Activated T-helper 1 cell treated with anti-CD3 and anti-CD28 coated beads, Interleukin-2, amount 50 U/mL, for 16 hours (primary cell): ENCODE measurements at places on chromosomes 4 and X.

DNA sequence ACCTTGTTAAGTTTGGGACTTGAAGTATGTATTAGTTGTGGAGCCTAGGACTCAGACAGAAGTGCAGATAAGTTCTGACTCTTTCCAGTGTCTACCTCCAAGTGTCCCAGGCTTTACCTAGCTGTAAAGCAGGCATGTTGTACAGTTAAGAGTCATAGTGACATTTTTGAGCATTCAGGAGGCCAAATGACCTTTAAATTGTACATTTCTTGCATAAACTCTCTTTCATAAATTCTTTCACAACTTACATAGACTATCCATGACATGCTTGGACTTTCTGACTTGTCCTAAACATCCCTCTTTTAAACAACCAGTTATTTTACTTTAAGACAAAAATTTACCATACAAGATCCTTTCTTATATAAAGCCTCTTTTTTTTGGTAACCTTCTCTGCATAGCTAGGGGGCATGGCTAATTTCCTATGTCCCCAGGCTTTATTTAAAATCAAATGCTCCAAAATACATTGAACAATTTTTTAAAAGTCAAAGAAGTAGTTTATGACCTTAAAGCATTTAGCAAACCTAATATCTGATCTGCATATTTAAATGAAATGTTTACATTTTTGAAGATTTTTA lies 40.1 kb upstream of the UGT8 start:
- no peak for DNase-seq

GRCh38 chrX:136112778-136113177 lies 34.6 kb upstream of the FHL1 start:
- no peak for DNase-seq

- DNase-seq, result no peak
These were observed 69.1 kb downstream of the HS3ST1 start for GRCh38 chr4:11359591-11359990.

DNA sequence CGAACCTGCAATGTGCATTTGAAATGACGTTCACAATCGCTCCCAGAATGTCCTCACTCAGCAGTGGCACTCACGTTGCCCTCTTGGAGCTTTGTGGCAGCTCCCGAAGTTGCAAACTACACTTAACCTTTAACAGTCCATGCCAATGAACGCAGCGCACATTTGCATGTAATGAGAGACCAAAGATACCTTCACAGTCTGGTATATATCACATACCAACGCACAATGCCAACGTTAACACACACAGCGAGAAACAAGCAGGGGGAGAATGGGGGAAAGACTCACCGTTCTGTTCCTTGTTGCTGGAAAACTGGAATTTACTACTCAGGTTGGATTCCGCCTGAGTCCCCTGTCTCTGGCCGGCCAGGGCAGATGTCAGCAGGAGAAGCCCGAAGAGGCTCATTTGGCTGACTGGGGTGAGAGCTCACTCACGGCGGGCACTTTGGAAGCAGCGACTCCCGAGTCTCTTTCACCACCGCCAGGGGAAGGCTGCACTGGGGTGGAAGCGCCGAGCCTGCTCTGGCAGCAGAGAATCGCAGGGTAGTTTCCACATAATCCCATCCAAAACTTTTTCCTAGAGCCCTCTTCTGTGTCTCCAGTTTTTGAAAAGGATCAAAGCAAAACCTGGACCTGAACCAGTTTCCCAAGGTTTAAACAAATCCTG lies 966 bp downstream of the PDGFC start:
- DNase-seq, result no peak

- no peak for DNase-seq
These were observed 189.9 kb downstream of the BMPR1B start for GRCh38 chr4:94947681-94948108.

DNA sequence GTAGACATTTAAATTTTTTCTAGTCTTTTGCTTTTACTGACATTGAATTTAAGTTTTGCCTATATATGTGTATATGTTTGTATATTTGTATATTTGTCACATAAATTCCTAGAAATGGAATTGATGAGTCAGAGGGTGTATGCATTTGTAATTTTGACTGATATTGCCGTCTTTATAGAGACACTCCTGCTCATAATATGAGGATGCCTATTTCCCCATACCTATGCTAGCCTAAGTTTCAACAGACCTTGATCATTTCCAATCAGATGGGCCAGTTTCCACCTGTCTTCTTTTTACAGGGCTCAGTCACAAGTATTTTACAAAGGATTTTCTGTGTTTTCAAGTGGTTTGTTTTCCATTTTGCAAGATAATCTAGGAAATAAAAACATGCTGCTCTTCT lies 10.8 kb downstream of the PDLIM5 start:
- no peak for DNase-seq

GRCh38 chr4:146142768-146143167 lies 32.8 kb upstream of the LSM6 start:
- no peak for DNase-seq

DNA sequence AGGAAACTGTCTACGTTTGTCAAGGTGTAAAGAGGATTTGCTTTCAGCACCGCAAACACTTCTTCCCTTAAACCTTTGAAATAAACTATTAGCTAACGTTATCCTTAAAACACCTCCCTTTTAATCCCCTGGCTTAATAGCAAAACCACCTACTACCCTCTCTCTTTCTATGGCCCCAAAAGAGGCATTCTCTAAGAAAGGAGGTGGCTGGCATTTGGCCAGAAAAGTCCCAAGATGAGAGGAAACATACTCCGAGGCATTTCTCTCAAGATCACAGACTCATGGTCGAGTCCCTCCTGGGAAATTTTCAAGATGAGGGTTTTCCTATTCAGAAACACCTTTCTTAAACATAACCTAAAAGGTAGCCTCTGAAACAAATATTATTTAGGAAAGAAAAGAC lies 60.6 kb upstream of the VCX3B start:
- DNase-seq, result no peak

DNA sequence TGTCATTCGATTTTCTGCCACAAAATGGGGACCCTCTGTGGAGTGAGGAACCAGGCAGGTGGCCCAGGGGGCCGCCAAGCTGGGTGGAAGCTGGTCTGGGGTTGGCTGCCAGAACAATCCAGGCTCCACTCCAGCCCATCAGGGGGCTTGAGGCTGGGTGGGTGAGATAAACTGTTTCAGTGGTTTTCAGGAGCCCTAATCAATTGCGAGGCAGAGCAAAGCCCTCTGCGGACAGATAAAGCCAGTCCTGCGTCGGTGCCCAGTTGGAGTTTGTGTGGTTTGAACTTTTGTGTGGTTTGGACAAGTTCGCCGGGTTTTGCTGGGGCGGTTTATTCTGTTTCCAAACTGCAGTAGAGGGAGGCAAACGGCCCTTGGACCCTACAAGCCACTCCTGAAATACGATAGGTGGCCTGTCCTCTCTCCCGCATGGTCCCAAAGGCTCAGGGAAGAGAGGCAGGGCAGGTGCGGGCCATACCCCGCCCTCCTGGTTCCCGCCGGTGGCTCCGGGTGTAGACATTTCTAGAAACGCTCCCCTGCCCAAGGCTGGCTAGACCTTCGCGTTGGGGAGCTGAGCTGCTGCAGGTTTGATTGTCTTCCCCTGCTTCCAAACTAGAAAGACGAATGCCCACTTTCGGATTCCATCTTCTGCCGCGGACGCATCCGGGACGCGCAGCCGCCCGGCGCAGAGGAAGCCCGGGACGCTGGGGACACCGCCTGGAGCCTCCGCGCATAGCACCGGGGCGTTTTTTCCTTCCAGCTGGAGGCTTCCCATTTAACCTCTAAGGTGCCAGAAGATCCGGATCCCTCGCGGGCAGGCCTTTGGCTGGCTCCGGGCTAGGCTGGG lies 169.0 kb upstream of the BCOR start:
- DNase-seq, result peak; percentile 20

GRCh38 chr4:54228961-54229501 lies at the start of gene PDGFRA:
Gene PDGFRA, plus strand, starts transcription at chr4:54229293. Its CDS starts 29,476 bp downstream, at chr4:54258769.
- DNase-seq, result no peak

- no peak for DNase-seq
These were observed 641.3 kb downstream of the RPA4 start for GRCh38 chrX:97524997-97525396.

DNA sequence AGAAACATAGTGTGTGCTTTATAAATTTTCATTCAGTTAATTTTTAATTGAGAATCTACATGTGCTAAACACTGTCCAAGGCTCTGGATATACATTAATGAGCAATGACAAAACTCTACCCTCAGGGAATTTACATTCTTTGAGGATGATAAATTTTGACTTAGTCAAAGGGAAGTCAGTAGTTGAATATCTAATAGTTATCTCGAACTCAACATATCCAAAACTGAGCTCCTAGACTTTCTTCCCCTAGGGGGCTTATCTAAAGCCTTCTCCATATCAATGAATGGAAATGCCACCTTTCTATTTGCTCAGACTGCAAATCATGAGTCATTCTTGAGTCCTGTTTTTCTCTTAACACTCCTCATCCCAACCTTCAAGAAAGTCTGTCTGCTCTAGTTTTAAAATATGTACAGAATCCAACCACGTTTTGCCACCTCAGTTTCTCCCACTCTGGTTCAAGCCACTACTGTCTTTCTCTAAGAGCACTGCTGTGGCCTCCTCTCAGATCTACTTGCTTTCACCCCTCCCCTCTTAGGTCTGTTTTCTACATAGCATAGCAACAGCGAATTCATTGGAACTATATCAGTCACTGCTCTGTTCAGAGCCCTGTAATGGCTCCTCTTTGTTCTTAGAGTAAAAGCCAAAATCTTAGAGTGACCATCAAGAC lies 9.5 kb downstream of the PARM1 start:
- no peak for DNase-seq

DNA sequence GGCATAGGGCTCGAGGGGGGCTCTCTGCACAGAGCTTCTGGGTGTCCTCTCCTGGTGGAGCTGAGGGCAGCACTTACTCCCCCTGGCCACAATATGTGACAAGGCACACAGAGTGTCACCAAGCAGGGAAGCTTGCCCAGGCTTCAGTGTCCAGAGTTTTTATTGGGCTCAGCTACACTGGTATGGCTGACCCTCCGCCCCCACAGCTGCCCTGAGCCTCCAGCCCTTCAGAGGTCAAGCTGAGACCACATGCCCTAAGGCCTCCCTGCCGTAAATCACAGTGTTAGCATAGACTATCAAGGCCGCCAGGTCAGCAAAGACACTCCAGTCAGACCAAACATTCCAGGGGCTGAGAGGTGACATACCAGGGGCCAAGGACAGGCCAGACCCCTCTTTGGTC lies 59.0 kb downstream of the EVC start:
- no peak for DNase-seq

- DNase-seq, result no peak
These were observed 25.7 kb downstream of the RAB33A start for GRCh38 chrX:130197464-130197863.

DNA sequence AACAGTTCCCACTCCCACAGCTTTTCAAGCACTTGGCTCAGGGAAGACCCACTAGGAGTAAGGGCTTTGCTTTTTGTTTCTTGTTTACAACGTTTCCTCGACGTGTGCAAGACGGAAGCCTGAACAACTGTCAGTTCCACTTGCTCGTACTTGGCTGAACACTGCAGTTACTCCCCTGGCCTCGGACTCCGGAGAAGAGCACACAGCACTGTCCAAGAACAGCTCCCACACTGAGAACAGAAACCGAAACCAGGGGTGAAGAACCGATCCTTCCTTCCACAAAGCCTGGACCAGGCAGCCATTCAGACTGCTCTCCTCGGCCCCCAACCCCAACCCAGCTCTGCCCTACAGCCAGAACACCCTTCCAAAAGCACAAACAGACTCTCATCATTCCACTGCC lies 25.5 kb downstream of the IRF2 start:
- DNase-seq, result no peak
